ENCODE measurements at places on chromosomes 12 and 14. TPM values are rescaled to one million over a fixed set of nuclear protein-coding genes. Genes with fewer than 3 reads are reported as not detected.

The FAIM2 gene
- 0.10 TPM for total RNA-seq

The CIROP gene
- total RNA-seq = not detected

The MMP19 gene
- not detected for total RNA-seq

The DBX2 gene
- total RNA-seq = not detected

The THAP2 gene
- total RNA-seq = 10.2 TPM

The ART4 gene
- total RNA-seq = not detected

The KCNJ8 gene
- not detected for total RNA-seq

The HAL gene
- total RNA-seq = 2.1 TPM

The MGAT4C gene
- not detected for total RNA-seq

The ASPG gene
- not detected for total RNA-seq

The DIO2 gene
- not detected for total RNA-seq

The TAS2R30 gene
- total RNA-seq = 6.0 TPM

The ANO2 gene
- not detected for total RNA-seq

The RPGRIP1 gene
- total RNA-seq = 0.39 TPM

The SLC17A8 gene
- not detected for total RNA-seq

The GPR162 gene
- not detected for total RNA-seq

The AGAP2 gene
- 26.5 TPM for total RNA-seq

The KRT6C gene
- not detected for total RNA-seq

The PSMD9 gene
- 89.2 TPM for total RNA-seq

The ABCC9 gene
- not detected for total RNA-seq

The CLEC12A gene
- total RNA-seq = not detected

The INSM2 gene
- total RNA-seq = not detected

The TPH2 gene
- not detected for total RNA-seq

The EPYC gene
- not detected for total RNA-seq

The HOTAIR gene
- total RNA-seq = 3.6 TPM

The RTL1 gene
- total RNA-seq = not detected

The MAP1LC3B2 gene
- total RNA-seq = not detected

The RILPL1 gene
- total RNA-seq = 0.74 TPM

The CMA1 gene
- total RNA-seq = not detected

The GALNT16 gene
- 0.30 TPM for total RNA-seq

The WNT5B gene
- 2.6 TPM for total RNA-seq

The DAAM1 gene
- total RNA-seq = 69.4 TPM

The CLMN gene
- 13.0 TPM for total RNA-seq

The RIMBP2 gene
- total RNA-seq = not detected

All from OCI-LY7 (cell line).